ENCODE measurements at places on chromosomes 2 and 18.

- no peak for DNase-seq
Observed at GRCh38 chr2:158487419-158487818, 30.7 kb downstream of the PKP4 start.

GRCh38 chr2:226189061-226189460 lies 610.6 kb downstream of the IRS1 start:
- no peak for DNase-seq

GRCh38 chr2:241168366-241168765 lies 18.1 kb downstream of the PPP1R7 start:
- DNase-seq: no peak

DNA sequence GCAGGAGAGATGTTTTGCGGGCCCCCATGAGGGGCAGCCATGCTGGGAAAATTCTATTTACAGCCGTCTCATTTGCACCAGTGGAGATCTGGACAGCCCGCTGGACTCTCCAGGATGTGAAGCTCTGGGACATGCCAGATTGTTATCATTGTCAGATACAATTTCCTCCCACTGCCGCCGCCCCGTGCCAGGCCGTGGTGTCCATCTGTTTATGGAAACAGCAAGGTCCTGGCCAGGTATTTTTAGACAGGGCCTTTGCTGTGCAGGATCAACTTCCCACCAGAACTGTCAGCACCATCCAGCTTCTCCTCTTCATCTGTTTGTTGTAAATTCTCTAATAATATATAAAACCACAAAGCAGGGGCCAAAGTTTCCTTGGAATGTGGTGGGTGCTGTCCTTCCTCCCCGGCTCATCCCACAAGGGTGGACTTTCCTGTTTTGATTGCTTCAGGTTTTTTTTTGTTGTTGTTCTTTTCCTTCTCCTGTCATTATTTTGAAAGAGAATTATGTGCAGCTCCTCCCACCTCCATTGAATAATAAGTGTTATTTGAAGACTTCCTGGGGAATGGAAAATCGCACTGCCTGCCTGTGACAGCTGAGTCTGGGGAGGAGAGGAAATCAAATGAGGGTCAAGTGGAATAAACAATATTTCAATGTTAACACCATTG lies 398.1 kb downstream of the TNS1 start:
- DNase-seq: peak; percentile 62

DNA sequence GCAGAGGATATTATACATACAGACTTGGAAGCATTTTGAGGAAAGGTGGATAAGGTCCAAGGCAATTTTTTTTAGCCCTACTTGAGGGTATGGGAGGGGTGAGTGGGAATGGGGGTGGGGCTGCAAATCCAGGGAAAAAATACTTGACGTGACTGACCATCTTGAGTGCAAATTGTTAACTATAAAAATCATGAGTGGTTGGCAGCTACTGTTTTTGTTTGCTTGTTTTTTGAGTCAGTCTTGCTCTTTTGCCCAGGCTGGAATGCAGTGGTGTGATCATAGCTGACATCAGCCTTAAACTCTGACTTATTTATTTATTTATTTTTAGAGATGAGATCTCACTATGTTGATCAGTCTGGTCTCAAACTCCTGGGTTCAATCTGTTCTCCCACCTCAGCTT lies 458.8 kb downstream of the PIK3C3 start:
- no peak for DNase-seq
